Psoas muscle (tissue), 8 donors: ENCODE measurements at places on chromosomes 5 and 9. TPM values are rescaled to one million over a fixed set of nuclear protein-coding genes. Genes with fewer than 3 reads are reported as not detected.

DNA sequence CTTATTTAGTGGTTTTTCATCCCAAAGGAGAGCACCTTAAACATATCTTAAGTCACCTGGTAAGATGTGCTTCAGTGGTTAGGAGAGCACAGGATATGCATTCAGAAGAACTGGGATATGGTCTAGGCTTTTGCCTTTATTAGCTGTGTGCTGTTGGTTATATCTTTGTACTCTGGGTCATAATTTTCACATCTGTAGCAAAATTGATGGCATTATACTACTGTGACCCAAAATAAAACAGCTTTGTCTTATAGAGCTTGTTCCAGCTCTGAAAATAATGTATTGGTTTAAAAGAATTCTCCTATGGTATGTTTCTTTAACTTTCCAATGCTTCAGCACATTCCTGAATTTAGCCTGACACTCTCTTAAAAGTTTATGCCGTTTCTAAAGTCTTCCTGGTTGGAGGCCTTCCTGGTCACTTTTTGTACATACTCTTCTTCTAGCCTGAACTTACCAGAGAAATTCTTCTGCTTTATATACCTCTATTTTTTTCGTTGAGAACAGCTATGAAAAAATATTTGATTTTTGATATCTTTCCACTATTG is 337.1 kb upstream of the MPDZ start:
- H3K27me3 ChIP-seq: no peaks in the 10 kb centered on the region
- no peak overlapping the region for H3K27ac ChIP-seq
- DNase-seq: no peak
- no peaks in the 10 kb centered on the region for H3K36me3 ChIP-seq
- H3K4me1 ChIP-seq: peaks cover 34% of the 10 kb centered on the region

- no peak overlapping the region for H3K4me3 ChIP-seq
- DNase-seq: no peak
- no peaks in the 10 kb centered on the region for H3K36me3 ChIP-seq
- H3K27ac ChIP-seq: peak overlapping the region; percentile 89
Observed at GRCh38 chr9:106758911-106759310, 104.1 kb upstream of the ZNF462 start.

- no peaks in the 10 kb centered on the region for H3K27me3 ChIP-seq
- peaks cover 13% of the 10 kb centered on the region for H3K4me1 ChIP-seq
- peak overlapping the region; percentile 74 for H3K4me3 ChIP-seq
Observed at GRCh38 chr5:129906177-129906887, 2.1 kb downstream of the CHSY3 start.

GRCh38 chr5:99179206-99179605 is 250.4 kb upstream of the CHD1 start:
- H3K4me1 ChIP-seq: no peaks in the 10 kb centered on the region
- H3K27me3 ChIP-seq: no peaks in the 10 kb centered on the region
- no peak for DNase-seq
- no peaks in the 10 kb centered on the region for H3K36me3 ChIP-seq

DNA sequence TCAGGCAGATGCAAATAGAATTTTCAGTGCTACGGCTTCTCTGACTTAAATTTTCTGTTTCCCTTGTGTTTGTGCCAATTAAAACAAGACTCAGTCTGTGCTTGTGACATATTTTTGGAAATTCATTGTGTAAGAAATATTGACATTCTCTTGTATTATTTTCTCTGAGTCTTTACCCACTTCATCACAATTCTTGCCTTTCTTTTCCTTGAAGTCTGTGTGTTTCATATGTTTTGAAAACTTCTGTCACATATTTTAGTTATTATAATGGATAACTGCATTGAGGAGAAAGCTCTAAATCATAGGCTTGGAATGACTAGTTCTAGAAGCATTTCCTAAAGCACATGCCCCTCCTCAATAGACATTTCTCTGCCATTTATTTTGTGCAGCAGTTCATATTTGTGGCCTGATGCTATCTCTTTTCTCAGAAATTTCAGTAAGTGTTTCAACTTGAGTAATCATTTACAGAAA is 206.6 kb downstream of the PALM2AKAP2 start:
- H3K36me3 ChIP-seq: no peaks in the 10 kb centered on the region
- H3K27me3 ChIP-seq: no peaks in the 10 kb centered on the region
- no peaks in the 10 kb centered on the region for H3K4me1 ChIP-seq
- H3K4me3 ChIP-seq: no peak overlapping the region
- H3K27ac ChIP-seq: no peak overlapping the region

DNA sequence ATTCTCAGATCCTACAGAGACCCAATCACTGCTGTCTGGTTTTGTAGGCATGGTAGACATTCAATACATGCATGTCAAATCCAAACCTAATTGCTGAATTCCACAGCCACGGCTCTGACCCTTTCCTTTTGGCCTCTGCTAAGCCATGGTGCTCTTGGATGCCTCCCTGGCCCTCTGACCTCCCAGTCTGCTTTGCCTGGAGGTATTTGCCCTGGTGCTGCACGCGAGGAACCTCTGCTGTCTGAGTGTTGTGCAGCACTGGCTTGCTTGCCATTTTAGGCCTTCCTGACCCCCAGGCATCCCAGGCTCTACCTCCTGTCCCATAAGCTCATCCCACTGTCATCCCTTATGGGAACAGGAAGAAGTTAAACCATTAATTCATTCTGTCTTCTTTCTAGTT is 60.9 kb downstream of the DOCK2 start:
- no peaks in the 10 kb centered on the region for H3K4me1 ChIP-seq
- no peaks in the 10 kb centered on the region for H3K36me3 ChIP-seq
- no peak overlapping the region for H3K27ac ChIP-seq

- H3K27me3 ChIP-seq: no peaks in the 10 kb centered on the region
- no peak overlapping the region for H3K4me3 ChIP-seq
- H3K4me1 ChIP-seq: peaks cover 30% of the 10 kb centered on the region
- DNase-seq: no peak
- H3K36me3 ChIP-seq: no peaks in the 10 kb centered on the region
- H3K27ac ChIP-seq: no peak overlapping the region
Observed at GRCh38 chr9:113519426-113520108, 56.0 kb downstream of the RGS3 start.

DNA sequence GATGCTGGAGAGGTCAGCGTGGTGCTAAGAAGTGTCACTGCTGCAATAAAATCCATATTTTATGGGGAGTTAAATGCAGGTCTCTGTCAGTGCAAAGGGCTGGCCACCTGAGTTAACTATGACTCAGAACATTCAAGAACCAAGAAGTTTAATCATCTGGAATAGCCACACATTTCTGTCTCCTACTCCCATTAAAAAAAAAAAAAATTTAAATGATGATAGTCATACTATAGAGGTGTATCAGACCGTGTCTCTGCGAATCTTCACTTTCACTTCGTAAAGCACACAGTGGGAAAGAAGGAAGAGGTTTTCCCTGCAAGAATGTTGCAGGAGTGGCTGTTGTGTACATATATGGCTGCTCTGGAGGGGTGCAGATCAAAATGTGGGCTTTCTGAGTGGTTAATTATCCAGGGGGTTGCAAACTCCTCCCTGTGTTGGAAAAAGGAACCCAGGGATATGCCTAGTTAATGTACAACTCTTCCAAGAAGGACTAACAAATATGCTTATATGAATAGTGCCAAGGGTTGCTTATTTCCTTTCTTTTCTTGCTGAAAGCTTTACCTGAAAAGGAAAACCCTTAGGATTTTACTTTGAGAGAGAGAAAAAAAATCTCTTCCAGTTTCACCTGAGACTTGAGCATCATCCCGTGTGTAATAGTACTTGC is 1.5 kb downstream of the CDH6 start:
- no peaks in the 10 kb centered on the region for H3K4me1 ChIP-seq
- H3K27ac ChIP-seq: no peak overlapping the region
- no peaks in the 10 kb centered on the region for H3K36me3 ChIP-seq
- peak overlapping the region; percentile 57 for H3K4me3 ChIP-seq
- DNase-seq: no peak

GRCh38 chr5:27906481-27906880 is 868.1 kb upstream of the CDH9 start:
- no peaks in the 10 kb centered on the region for H3K4me1 ChIP-seq
- no peaks in the 10 kb centered on the region for H3K27me3 ChIP-seq
- no peak overlapping the region for H3K4me3 ChIP-seq
- no peak overlapping the region for H3K27ac ChIP-seq
- DNase-seq: no peak

DNA sequence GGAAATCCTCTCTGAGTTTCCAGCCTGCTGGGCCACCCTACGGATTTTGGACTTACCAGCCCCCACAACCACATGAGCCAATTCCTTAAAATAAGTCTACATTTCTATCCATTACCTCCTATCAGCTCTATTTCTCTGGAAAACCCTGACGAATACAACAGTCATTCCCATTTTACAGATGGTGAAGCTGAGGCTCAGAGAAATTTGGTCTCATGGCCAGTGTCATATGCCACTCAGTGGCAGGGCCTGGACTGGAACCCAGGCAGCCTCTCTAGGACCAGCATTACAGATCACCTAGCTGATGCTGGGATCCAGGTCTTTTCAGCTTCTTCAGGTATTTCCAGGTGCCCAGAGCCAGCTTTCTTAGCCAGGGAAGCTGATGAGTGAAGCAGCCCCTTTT is 45.0 kb upstream of the SH3PXD2B start:
- no peaks in the 10 kb centered on the region for H3K36me3 ChIP-seq
- H3K27ac ChIP-seq: no peak overlapping the region
- no peaks in the 10 kb centered on the region for H3K27me3 ChIP-seq
- H3K4me1 ChIP-seq: no peaks in the 10 kb centered on the region
- no peak for DNase-seq
- no peak overlapping the region for H3K4me3 ChIP-seq

GRCh38 chr9:127083138-127083980 is 39.1 kb downstream of the ANGPTL2 start:
- H3K27me3 ChIP-seq: no peaks in the 10 kb centered on the region
- no peak for DNase-seq
- no peak overlapping the region for H3K27ac ChIP-seq
- no peaks in the 10 kb centered on the region for H3K36me3 ChIP-seq
- no peak overlapping the region for H3K4me3 ChIP-seq
- H3K4me1 ChIP-seq: peaks cover 9% of the 10 kb centered on the region

DNA sequence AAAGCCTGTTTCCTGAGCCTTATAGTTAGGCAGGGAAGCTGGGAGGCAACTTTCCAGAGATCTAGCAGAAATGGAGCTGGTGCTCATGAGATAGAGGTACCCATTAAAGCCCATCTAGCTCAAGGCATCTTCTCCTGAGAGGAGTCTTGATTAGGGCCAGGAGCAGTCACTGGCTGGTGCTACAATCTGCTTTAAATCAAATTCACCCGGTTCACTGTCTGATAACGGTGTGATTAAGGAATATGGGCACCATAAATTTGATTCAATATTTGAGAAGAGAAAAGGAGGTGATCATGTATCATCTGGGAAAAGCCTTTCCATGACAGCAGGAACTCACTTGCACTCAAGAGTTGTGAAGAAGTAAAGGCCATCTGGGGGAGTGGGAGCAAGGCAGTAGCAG is 23.9 kb upstream of the NR5A1 start:
- H3K27me3 ChIP-seq: no peaks in the 10 kb centered on the region
- H3K4me3 ChIP-seq: no peak overlapping the region
- H3K4me1 ChIP-seq: no peaks in the 10 kb centered on the region
- no peak overlapping the region for H3K27ac ChIP-seq
- H3K36me3 ChIP-seq: no peaks in the 10 kb centered on the region

DNA sequence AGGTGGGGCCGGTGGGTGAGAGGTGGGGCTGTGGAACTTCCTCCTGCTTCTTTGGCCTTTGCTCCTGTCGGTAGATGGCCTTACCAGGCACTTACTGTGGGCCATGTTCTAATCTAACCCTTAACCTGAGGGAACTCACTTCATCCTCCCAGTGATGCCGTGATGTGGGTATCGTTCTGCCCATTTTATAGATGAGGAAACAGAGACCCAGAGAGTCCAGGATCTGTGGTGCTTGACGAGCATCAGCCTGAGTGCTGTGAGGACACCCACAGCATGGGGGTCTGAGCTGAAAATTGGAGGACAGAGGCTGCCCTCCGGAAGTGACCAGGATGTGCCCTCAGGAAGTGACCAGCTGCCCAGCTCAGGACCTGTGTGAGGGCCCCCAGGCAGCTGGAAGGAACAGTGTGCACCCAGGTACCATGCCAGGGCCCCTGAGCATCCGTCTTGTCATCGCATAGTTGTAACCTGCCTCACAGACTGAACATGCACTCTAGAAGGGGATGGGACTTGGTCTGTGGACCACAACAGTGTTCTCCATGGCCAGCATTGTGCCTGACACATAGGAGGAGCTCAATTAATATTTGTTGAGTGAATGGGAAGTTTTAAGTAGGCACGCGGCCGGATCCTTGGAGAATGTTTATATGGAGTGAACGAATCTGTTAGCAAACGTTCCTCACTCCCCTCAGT is 8.5 kb downstream of the NEK6 start:
- no peak for DNase-seq
- no peaks in the 10 kb centered on the region for H3K36me3 ChIP-seq
- H3K4me1 ChIP-seq: peaks cover 33% of the 10 kb centered on the region
- H3K27me3 ChIP-seq: no peaks in the 10 kb centered on the region
- no peak overlapping the region for H3K4me3 ChIP-seq
- H3K27ac ChIP-seq: no peak overlapping the region

GRCh38 chr9:114551750-114552685 is 35.6 kb upstream of the ATP6V1G1 start:
- no peaks in the 10 kb centered on the region for H3K27me3 ChIP-seq
- no peak overlapping the region for H3K4me3 ChIP-seq
- no peaks in the 10 kb centered on the region for H3K4me1 ChIP-seq
- H3K36me3 ChIP-seq: no peaks in the 10 kb centered on the region

DNA sequence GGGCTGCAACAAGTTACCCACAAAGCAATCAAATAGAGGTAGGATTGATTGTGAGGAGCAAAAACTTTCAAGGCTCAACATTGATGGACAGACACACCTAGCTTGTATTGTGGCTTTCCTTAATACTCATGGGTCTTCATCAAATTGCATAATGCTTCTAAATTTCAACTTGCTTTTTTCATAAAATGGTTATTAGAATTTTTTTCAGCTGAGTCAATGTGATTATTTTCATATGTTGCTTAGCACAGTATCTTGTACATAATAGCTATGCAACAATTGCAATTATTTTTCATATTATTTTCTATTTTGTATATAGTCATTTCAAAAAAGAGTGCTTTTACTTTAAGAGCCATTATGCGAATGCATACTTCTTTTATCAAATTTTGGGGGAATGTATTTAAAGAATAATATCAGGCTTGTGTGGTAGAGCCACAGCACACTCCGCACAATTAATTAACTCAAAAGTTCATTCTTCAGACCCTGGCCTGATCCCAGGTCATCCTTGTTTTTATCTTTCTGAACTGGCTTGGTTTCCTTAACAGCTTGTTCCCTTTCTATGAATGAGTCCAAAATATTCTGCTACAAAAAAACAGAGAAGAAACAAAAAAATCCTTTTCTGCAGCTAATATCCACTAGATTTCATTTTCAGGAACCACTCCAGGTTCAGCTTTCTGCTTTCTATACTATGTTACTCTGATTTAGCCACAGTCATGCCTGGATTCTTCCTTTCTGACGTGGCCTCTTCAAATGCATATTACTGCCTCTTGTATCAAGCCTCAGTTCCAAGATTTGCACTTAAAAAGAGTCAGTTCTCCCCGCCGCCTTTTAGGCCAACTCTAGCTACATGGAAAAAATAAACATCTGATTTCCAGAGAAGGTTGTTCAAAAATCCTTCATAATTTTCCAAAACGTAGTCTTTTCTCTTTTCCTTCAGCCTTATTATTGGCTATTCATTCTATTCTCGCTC is 45.3 kb upstream of the CDH9 start:
- no peak overlapping the region for H3K4me3 ChIP-seq
- no peaks in the 10 kb centered on the region for H3K27me3 ChIP-seq
- H3K36me3 ChIP-seq: no peaks in the 10 kb centered on the region
- H3K27ac ChIP-seq: no peak overlapping the region
- no peak for DNase-seq

- no peaks in the 10 kb centered on the region for H3K4me1 ChIP-seq
- H3K27me3 ChIP-seq: no peaks in the 10 kb centered on the region
Observed at GRCh38 chr5:111667128-111667736, 89.8 kb downstream of the NREP start.

PCDHGB5 gene
- 0.95 TPM for polyA plus RNA-seq

HRCT1 gene
- 5.4 TPM for polyA plus RNA-seq

ZNF483 gene
- 0.05 TPM for polyA plus RNA-seq

OR1J2 gene
- not detected for polyA plus RNA-seq

SOX30 gene
- not detected for polyA plus RNA-seq

STPG3 gene
- polyA plus RNA-seq: 0.08 TPM

BARHL1 gene
- polyA plus RNA-seq: not detected

MELK gene
- polyA plus RNA-seq: not detected

PCDHAC2 gene
- not detected for polyA plus RNA-seq
